ENCODE measurements at places on chromosomes 12 and 14.

DNA sequence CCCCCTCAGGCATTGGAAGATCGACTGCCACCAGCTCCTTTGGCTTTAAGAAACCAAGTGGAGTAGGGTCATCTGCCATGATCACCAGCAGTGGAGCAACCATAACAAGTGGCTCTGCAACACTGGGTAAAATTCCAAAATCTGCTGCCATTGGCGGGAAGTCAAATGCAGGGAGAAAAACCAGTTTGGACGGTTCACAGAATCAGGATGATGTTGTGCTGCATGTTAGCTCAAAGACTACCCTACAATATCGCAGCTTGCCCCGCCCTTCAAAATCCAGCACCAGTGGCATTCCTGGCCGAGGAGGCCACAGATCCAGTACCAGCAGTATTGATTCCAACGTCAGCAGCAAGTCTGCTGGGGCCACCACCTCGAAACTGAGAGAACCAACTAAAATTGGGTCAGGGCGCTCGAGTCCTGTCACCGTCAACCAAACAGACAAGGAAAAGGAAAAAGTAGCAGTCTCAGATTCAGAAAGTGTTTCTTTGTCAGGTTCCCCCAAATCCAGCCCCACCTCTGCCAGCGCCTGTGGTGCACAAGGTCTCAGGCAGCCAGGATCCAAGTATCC lies 288.7 kb downstream of the NAV3 start:
- no peak for DNase-seq

GRCh38 chr12:15116086-15116485 lies 105.1 kb downstream of the RERG start:
- DNase-seq = peak; percentile 17

- DNase-seq = peak; percentile 6
Observed at GRCh38 chr12:78562368-78563205, 302.0 kb upstream of the SYT1 start.

- no peak for DNase-seq
Observed at GRCh38 chr12:81086342-81086741, 8.5 kb downstream of the ACSS3 start.

- no peak for DNase-seq
Observed at GRCh38 chr12:85654456-85654840, 181.8 kb downstream of the RASSF9 start.

DNA sequence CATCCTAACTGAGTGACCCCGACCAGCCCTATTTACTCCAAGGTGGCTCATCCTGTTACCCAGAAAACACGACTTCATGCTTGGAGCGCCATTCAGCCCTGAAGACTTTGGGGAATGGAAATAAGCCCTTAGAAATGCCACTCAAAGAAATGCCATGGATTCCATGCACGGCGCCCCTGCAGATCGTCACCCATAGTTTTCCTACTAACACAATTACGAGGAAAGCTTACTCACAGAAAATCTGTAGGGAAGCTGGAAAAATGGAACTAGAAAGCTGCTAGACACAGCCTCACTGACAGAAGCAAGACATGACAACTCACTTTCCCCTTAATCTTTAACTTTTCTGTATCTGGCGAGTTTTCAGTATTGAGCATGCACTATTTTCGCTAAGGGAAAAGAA lies 19.5 kb downstream of the NUAK1 start:
- DNase-seq = no peak

- no peak for DNase-seq
Observed at GRCh38 chr14:52150162-52150561, 81.3 kb upstream of the NID2 start.

- DNase-seq = no peak
Observed at GRCh38 chr14:56515739-56516138, 63.9 kb upstream of the TMEM260 start.

- no peak for DNase-seq
Observed at GRCh38 chr14:29643433-29644211, 284.0 kb downstream of the PRKD1 start.

DNA sequence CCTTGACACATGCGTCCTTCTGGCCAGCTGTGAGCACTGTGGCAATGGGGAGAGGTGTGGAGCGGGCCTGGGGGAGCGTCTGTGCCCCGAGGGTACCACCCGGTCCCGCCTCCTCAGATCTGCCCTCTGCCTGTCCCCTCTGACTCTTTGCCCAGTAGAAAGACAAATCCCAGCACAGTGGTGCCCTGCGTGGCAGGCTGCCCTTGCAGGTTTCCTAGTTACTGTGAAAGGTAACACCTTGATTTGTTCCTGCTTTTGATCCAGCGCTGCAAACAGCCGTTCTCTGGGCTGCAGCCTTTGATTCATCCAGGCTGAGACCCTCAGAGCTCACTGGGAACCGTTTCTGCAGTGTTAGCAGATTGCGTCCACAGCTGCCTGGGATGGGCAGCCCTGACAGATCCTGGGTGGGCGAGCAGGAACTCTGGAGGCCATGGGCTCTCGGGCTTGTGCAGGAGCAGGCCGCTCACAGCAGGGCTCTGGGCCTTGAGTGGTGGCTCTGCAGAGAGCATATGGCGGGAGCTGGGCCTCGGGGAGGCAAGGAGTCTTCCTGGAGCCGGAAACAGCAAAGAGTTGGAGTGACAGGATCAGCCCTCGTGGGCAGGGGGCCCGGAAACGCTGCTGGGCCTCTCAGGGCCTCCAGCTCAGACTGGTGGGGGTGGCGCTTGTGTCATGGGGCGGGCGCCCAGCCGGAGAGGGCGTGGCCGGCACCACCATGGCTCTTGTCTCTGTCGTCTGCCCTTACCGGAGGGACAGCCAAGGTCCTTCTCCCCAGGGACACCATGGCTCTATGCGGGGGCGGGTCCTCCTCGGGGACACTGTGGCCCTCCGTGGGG lies 16.6 kb downstream of the FBRSL1 start:
- DNase-seq = peak; percentile 96

DNA sequence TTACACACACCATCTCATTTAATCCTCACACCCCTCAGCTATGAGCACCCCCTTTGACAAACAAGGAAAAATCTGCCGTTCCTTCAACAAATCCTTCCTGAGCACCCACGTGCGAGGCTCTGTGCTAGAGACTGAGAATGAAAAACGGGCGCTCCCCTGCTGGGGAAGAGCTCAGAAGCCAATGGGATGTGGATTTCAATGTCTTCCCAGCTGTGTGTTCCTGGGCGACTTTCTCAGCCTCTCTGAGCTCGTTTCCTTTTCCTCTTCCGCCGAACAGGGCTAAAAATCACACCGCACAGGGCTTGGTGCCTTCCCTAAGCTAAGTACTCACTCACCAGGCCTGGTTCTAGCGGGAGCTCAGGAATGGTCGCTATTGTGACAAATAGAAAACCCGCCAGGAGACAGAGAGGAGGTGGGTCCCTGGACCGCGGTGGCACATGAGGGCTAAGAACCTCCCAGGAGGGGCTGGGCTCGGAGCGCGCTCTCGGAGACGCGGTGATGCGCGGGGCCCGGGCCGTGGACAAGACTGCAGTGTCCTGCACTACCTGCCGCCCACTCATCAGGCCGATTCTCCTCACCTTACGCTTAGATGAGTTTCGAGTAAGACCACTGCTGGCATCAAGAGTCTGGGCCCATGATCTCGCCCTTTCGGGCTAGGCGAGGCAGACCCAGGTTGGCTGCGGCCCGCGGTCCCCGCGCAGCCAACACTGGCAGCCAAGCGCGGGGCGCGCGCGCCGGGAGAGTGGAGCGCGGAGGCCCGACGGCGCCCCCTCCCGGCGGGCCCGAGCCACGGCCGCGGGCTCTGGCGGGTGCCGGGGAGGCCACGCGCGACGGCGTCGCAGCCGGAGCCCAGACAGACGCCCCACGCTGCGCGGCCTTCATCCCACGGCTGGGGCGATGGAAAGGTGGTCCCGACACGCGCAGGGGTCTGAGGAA lies 17.0 kb downstream of the ZDHHC22 start:
- DNase-seq = peak; percentile 58

GRCh38 chr12:27498149-27498548 lies 25.9 kb upstream of the PPFIBP1 start:
- no peak for DNase-seq

DNA sequence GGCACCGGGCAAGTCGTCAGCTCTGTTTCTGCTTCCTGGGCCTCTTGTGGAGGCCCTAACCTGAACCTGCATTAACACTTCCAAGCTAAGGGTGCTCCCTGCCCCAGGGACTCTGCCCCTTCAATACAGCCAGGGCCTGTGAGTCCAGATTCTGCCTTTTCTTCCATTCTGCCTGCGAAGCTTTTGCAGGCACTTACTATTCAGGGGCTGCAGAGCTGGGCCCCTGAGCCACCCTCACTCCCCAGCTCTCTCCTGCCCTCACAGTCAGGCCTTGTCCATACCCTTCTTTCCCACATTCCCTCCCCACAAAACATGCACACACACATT lies 101.1 kb downstream of the ZFP36L1 start:
- DNase-seq = no peak

GRCh38 chr14:47149326-47149725 lies 497.7 kb upstream of the RPL10L start:
- DNase-seq = no peak

DNA sequence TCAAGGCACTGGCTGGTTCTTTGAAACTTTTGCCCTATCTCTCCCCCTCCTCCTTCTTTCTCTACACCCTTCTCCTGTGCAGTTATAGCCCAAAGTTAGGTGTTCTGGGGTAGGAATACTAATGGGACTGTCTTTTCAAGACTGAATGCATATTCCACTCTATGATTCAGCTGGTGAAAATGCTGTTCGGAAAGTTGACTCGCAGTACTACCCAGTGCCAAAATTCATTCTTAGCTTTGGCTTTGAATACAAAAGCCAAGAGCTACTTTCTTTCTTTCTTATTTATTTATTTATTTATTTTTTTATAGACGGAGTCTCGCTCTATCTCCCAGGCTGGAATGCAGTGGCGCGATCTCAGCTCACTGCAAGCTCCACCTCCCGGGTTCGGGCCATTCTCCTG lies 249.2 kb downstream of the ETNK1 start:
- DNase-seq = no peak

- no peak for DNase-seq
Observed at GRCh38 chr14:52835122-52835903, 43.9 kb upstream of the GNPNAT1 start.

DNA sequence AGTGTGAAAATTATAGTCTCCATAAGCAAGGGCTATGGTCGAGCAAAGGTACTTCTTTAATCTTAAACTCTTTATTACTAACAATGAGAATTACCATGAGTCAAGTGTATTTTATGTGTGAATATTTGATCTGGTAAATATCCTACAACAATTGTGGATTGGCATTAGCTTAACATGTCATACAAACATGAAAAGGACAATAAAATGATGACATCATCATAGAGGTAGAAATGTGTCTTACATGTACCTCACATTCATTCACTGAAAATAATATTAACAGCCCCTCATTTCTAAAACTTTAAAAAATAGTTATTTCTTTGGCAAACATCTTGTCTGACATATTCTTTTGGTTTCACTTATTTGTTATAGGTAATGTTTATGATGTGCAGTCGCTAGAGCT lies 355.0 kb downstream of the NAV3 start:
- DNase-seq = no peak

DNA sequence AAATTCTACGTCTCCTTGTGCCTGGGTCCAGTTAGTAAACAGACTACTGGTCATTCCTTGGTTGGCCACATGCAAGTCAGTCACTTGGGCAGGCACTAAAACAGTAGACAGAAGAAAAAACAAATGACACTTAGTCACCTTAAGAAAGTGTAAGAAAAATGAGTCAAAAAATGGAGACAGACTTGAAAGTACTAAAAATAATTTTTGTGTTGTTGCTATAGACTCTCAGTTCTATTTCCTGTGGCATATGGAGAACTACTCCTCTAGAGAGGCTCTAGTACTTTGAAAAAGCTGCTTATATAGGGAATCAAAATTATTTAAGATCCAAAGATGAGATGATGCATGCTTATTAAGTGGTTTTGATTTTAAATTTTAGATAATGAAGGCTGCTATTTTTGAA lies 56.0 kb downstream of the PTPRB start:
- no peak for DNase-seq

- DNase-seq = no peak
Observed at GRCh38 chr12:50515587-50515986, 10.8 kb downstream of the DIP2B start.

GRCh38 chr14:55075628-55076175 lies 24.3 kb downstream of the MAPK1IP1L start:
- no peak for DNase-seq

DNA sequence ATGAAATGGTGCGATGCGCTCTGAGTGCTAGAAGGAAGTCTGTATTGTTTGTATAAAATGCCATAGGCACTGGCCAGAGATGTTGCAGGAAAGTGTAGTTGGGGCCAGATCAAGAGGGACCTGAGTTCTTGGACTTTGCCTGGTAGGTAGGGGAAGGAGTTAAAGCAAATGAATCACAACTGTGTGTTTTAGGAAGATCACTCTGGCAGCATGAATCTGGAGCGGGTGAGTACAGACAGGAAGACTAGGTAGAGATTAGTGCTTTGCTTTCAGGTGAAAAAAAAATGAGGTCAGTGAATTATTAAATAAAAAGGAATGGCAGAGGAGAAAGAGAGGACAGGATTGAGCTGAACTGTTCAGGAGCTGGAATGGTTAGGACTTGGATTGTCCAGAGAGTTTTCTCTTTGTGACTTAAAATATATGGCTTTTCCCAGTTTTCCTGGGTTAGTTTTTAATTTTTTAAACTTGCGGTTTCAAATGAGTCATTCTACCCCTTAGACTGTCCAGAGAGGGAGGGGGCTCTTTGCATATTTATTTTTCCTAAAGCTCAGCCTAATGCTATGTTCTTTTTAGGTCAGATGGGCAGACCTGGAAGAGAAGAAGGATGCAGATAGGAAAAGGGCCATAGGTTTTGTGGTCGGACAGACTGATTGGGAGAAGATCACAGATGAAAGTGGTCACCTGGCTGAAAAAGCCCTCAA lies 41.1 kb downstream of the PROX2 start:
- no peak for DNase-seq

DNA sequence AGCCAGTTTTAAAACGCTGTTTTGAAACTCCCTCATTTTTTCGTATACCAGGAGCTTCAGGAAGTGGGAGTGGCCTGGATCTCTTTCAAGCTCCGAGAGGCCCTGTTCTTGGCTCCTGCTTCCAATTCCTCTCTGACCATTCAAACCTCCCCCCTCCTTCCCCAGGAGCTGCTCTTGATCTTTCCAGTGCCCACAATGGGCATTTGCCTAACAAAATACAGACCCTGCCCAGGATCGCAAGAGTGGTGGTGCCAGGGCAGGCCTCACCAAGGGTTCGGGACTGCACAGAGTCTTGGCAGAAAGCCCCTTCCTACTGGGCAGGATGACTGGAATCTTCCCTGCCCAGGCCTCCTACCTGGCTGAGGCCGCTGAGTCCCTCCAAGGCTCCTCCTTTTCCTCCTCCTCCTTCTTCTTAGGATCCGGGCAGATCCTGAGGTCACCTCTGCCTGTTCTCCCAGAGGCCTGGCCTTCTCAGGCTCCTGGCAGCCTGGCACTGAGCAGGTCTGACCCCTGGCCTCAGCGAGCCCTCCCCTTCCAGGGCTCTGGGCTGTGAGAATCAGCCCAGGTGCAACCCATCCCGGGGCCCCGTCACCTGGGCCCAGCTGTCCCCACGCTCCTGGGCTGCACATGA lies 46.9 kb upstream of the NOS1 start:
- peak; percentile 97 for DNase-seq

- DNase-seq = no peak
Observed at GRCh38 chr12:29023436-29024076, 125.5 kb upstream of the FAR2 start.

Data from lung (tissue), 17 donors.